ENCODE measurements at places on chromosomes 6 and 20.

- no peak for DNase-seq
Measured at GRCh38 chr6:99514089-99514488, 1.1 kb downstream of the USP45 start.

DNA sequence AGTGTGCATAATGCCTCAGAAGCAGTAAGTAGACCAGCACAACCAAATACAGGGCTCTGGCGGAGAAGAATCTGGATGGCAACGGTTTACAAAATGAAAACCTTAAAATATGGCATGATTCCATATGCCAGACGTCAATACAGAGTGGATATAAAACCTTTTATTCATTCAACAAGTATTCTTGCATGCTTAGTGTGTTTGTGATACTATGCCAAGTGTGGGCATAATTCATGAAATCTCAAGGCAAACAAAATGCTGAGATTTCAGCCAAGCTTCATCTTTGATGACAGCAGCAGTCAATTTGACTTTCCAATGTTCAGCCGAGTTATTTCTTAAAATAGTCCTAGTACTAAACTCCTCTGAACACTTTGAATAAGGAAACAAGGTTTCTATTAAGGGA, 119.4 kb downstream of the CD24 start:
- no peak for DNase-seq

- no peak for DNase-seq
Measured at GRCh38 chr6:25872814-25873213, 1.2 kb downstream of the SLC17A3 start.

DNA sequence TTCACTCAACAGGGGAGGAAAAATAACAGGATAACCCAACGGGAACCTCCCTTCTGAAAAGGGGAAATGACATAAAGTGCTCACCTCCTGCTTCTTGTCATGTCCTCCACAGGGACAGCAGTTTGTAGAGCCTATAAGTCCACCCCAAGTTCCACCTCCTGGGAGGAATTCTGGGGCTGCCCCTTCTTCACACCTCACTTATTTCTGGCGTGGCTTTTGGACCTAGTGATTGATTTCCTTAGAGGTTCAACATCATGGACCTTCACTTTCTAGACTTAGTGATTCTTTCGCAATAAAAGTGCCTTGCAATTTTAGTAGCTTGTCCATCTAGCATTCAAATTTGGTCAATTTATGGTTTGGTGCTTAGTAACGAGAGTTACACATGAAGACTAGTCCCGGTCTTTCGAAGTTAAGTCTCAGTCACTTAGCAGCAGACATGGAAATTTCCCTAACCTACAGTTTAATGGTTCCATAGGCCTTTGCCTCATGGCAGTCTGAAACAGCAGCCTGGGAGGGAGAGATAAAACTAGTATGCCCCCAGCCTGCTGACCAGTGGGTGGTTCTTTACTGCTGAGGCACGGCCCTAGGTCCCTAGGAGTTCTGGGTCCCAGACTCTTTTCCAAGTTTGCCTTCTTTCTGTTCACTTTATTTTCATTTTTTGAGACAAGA, 59.2 kb upstream of the CDKAL1 start:
- no peak for DNase-seq

DNA sequence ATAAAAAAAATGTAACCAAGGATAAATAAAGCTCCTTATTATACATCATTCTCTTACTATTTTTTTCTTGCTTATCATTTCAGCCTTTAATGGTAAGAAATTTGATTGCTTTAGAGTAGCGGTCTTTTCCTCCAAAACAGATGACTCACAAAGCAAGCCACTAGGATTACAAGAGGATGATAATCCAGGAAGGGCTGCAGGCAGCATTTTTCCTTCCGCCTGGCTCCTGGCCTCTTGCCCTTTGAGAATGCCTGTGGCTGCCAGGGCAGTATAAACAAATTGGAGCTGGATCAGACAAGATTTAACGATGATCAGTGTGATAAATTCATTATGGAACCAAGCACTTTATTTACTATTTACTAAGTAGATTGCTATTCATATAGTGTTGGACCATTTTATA, 9.7 kb upstream of the FBXL4 start:
- no peak for DNase-seq

DNA sequence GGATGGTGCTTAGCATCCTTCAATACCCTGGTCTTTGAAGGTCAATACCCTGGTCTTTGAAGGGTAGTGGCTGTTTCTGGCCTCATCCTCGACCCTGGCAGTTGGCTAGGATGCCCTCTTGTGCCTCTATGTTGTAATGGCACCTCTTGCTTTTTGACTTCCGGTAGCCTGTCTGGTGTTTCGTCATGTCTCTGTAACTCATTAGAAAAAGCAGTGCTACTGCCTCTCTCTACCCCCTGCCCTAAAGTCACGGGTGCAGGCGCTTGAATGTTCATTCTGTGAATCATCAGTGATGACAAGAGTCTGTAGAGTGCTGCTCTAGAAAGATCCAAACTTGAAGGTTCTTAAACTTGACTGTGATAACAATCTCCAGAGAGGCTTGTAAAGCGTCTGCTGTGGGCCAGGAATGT, 28.3 kb downstream of the RSPO4 start:
- no peak for DNase-seq

- DNase-seq = no peak
Measured at GRCh38 chr6:34509782-34510181, 43.9 kb downstream of the PACSIN1 start.

GRCh38 chr6:160349020-160349441, 853 bp downstream of the SLC22A3 start:
- DNase-seq = no peak

- no peak for DNase-seq
Measured at GRCh38 chr20:19813846-19814640, 56.0 kb downstream of the RIN2 start.

- DNase-seq = no peak
Measured at GRCh38 chr20:46108435-46108841, 9.7 kb upstream of the CD40 start.

- no peak for DNase-seq
Measured at GRCh38 chr6:32216285-32216684, 7.6 kb downstream of the NOTCH4 start.

- no peak for DNase-seq
Measured at GRCh38 chr20:57996936-57997890, 231.2 kb downstream of the ANKRD60 start.

- no peak for DNase-seq
Measured at GRCh38 chr6:163923658-163924411, 509.3 kb downstream of the QKI start.

DNA sequence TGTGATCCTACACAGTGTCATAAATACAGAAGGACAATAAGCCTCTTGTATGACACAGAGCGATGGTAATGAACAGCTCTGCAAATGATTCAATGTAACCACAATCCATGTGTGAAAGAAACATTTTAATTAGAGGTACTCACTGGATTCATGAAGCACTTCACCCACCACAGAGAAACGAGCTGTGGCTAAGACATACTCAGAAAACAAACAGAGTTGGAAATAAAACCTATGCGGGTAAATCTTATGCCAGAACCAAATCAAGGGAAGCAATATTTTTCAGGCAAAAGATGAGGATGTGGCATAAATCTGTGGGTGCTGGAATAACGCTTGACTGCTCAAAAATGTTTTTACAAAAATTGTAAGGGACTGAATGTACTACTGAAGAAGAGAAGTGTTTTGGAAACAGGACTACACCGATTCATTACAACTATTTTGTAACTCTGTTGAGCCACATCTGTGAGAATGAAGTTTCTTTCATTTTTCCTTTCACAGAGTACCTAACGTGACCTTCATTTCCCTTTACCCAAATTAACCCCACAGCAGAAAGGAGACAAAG, 112.1 kb downstream of the WDR27 start:
- DNase-seq = no peak

DNA sequence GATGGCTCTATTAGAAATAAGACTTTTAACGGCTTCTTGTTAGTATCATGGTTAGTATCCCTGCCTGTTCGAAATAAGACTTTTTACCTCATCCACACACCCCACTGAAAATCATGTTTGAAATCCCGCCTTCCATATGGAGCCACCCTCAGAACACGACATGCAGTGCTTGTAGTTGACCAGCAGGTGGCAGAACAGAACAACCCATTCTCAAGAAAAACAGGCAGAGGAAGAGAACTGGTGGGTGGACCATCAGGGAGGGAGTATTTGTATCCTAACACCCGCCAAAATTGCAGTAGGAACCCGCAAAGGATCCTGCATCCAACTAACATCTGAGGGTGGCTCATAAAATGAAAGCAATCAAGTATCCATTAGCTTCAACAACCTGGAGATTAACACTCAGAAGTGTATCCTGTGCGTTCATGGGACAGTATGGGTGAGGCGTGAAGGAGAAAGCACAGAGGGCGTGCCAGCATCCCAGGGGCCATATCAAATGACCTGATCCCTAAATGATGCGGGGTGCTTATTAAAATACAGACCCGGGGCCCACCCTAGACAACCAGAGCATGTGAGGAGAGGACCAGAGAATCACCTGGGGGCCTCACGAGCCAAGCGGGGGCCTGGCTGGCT, 89.6 kb upstream of the NHSL1 start:
- DNase-seq = peak; percentile 54

DNA sequence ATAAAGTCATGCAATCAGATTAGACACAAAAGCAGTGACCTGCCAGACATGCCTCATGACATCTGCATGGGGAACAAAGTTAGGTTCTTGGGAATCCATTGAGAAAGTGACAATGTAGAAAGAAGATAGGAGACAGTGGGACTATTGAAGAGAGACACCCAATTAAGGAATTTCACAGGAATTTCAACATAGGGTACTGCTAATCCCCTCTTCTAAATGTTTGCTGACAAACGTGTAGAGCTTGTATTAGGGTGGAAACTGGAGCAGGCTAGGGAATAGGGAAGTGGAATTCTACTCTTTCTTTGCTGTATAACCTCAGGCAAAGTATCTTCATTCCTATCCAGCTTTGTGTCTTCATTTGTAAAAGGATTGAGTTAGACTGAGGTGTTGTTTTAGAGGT, 409.4 kb upstream of the SASH1 start:
- no peak for DNase-seq

GRCh38 chr6:1572892-1573291, 36.8 kb upstream of the FOXC1 start:
- no peak for DNase-seq

DNA sequence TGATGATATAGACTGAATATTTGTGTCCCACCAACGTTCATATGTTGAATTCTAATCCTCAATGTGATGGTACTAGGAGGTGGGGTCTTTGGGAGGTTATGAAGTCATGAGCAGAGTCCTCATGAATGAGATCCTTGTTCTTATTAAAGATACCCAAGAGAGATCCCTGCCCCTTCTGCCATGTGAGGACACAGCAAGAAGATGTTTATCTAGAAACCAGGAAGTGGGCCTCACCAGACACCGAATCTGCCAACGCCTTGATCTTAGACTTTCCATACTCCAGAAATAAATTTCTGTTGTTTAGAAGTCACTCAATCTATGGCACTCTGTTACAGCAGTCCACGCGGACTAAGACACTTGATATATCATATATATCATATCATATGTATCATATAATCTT, 67.7 kb upstream of the GCM1 start:
- no peak for DNase-seq

GRCh38 chr6:112634376-112634775, 287.2 kb downstream of the RFPL4B start:
- no peak for DNase-seq

- no peak for DNase-seq
Measured at GRCh38 chr6:157203312-157203744, 120.0 kb downstream of the TMEM242 start.

DNA sequence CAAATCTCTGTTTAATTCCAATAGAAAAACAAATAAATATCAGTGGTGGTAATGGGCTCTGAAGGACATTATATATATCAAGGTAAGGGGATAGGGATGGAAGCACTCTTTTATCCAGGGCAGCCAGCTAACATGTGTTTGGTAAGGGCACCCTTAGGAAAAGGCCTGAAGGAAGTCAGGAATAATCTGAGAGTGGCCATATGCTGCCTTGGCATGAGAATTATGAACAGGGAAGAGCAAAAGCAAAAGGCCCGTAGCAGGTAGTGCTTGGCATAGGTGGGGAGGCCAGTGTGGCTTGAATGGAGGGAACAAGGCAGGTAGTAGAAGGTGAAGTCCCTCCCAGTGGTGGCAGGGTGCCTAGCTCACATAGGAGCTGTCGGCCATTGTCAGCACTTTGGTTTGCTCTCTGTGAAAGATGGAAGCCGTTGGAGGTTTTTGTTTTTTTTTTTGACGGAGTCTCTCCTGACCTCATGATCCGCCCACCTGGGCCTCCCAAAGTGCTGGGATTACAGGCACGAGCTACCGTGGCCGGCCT, 39.6 kb upstream of the CSE1L start:
- DNase-seq = no peak

DNA sequence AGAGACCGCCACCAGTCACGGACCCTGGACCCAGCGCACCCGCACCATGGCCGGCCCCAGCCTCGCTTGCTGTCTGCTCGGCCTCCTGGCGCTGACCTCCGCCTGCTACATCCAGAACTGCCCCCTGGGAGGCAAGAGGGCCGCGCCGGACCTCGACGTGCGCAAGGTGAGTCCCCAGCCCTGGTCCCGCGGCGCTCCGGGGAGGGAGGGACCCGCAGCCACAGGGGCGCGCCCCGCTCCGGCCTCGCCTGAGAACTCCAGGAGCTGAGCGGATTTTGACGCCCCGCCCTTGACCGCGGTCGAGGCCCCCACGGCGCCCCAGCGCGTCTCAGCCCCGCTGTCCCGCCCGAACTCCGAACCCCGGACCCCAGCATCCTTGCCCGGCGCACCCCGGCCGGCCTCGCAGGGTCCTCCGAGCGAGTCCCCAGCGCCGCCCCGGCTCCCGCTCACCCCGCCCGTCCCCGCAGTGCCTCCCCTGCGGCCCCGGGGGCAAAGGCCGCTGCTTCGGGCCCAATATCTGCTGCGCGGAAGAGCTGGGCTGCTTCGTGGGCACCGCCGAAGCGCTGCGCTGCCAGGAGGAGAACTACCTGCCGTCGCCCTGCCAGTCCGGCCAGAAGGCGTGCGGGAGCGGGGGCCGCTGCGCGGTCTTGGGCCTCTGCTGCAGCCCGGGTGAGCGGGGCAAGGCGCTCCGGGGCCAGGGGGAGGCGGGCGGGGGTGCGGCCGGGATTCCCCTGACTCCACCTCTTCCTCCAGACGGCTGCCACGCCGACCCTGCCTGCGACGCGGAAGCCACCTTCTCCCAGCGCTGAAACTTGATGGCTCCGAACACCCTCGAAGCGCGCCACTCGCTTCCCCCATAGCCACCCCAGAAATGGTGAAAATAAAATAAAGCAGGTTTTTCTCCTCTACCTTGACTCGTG, at the start of gene OXT:
Gene OXT, plus strand, starts transcription at position 11 of the 920 bp plus-strand sequence. Its CDS starts 36 bp downstream, at position 47.
- no peak for DNase-seq

- no peak for DNase-seq
Measured at GRCh38 chr6:137389150-137389704, 105.0 kb downstream of the OLIG3 start.

- no peak for DNase-seq
Measured at GRCh38 chr6:126206504-126207246, 133.2 kb upstream of the CENPW start.

- no peak for DNase-seq
Measured at GRCh38 chr6:111738631-111739030, 133.0 kb upstream of the TRAF3IP2 start.

DNA sequence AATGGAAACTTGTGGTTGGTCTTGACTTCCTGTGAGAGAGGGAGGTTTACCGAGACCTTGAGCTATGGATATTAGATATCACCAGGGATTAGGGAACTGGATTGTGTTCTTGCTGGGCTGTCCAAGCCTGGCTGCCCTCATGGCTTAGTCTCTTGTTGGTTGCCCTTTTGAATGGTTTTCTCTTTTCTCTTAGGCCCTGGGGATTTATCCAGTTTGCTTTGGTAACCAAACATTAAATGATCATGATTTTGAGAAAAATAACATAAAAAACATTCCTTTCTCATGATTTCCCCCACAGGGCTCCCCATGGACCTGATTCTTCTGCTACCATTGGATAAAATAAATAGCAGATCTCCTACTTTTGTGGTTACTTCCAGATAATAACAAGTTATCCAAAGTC, 306.4 kb upstream of the RNF217 start:
- no peak for DNase-seq

- no peak for DNase-seq
Measured at GRCh38 chr6:138419766-138420165, 15.7 kb downstream of the HEBP2 start.

Measured in iPS DF 19.7 (cell line).